ENCODE measurements at places on chromosomes 1 and 21.

DNA sequence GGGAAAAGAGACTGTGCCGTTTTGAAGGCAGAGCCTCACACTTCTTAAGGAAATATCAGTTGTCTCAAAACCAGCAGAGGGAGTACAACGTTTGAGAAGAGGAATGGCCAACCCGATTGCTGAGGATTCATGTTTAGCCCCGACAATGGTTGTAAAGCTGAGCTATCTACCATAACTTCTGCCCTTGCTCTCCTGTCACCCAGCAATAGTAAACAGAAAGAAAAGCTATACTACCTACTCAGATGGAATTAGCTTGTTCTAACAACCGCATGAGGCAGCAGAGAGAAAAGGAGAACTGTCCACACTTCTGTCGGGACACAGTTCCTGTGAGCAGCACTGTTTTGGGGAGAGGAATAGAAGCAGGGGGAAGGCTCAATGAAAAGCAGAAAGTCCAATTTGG, 91.2 kb downstream of the SLC45A1 start:
- DNase-seq = peak; percentile 24

DNA sequence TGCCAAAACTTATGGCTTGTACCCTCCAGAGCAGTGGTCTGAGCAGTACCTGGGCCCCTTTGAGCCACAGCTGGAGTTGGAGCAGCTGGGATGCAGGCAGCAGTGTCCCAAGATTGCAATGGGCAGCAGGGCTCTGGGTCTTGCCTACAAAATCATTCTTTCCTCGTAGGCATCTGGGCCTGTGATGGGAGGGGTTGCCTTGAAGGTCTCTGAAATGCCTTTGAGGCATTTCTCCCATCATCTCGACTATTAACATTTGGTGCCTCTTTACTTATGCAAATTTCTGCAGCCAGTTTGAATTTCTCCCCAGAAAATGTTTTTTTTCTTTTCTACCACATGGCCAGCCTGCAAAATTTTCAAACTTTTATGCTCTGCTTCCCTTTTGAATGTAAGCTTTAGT, 31.0 kb upstream of the TSPAN2 start:
- DNase-seq = no peak

DNA sequence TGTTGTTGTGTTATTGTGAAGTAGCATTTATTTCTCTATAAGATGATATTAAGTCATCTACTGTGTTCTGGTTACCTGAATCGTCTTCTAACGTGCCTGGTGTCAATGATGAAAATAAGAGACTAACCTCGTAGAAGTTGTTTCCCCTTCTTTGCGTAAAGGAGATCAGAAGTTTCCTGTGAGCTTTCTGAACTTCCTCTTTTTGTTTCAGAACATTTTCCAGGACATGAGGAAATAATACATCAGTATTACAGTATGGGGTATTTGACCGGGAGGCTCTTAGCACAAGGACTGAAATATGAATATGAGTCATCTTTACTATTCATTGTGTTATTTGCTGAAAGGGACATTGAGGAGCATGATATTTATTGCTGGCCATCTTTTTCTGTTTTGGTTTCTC, 1.3 kb downstream of the ST6GALNAC3 start:
- no peak for DNase-seq

- DNase-seq = no peak
These were observed 401.3 kb downstream of the CAMTA1 start for GRCh38 chr1:7186382-7187111.

GRCh38 chr21:45248301-45248892, 39.3 kb downstream of the POFUT2 start:
- no peak for DNase-seq

DNA sequence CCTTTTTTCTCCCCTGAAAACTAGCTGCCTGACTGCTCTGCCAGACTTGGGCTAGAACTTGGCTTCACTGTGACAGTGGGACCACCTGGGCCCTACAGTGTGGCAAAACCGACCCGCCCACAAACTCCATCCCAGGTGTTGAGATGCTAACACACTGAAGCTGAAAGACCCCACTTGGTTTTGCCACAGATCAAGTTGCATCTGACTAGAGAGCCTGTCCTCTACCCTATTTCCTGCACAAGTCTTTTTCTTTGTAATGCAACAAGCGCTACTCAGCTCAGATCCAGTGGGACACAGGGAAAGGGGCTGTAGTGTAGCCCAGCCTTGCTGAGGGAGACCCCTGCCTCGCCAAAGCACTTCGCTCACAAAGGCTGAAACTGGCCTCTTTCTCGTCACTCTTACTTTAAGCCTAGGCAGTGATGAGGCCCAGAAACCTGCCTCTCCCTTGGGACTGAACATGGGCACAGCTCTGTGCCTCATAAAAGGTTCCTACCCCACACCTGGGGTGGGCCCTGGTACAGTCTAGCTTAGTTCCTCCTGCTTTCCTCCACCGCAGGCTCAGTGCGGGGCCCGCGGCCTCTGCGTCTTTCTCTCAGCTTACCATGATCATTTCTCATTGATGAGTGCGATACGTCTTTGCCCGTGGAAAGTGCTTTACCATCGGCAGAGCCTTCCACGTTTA, 9.7 kb downstream of the ALPL start:
- DNase-seq = no peak

- no peak for DNase-seq
These were observed 31.1 kb downstream of the EDARADD start for GRCh38 chr1:236425031-236425663.

- DNase-seq = no peak
These were observed 10.7 kb downstream of the ZFYVE9 start for GRCh38 chr1:52152572-52152971.

DNA sequence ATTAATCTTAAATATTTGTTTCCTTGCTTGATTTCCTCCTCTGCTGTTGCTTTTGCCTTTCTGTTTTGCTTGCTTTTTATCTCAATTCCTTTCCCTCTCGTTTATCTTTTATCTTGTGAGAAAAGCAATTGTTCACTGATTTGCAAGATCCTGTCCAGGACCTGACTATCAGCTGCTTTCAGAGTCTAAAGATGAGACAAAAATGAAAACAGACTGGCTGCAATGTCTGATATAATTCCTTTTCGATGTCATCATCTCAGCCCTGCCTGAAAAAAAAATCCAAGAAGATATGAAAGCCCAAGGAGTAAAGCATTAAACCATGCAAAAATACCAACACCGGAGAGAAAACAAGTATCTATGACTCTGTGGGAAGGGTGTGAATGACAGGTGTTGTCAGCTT, 225.5 kb downstream of the PATJ start:
- DNase-seq = no peak

- DNase-seq = no peak
These were observed 9.7 kb upstream of the CSRP1 start for GRCh38 chr1:201516511-201517127.

DNA sequence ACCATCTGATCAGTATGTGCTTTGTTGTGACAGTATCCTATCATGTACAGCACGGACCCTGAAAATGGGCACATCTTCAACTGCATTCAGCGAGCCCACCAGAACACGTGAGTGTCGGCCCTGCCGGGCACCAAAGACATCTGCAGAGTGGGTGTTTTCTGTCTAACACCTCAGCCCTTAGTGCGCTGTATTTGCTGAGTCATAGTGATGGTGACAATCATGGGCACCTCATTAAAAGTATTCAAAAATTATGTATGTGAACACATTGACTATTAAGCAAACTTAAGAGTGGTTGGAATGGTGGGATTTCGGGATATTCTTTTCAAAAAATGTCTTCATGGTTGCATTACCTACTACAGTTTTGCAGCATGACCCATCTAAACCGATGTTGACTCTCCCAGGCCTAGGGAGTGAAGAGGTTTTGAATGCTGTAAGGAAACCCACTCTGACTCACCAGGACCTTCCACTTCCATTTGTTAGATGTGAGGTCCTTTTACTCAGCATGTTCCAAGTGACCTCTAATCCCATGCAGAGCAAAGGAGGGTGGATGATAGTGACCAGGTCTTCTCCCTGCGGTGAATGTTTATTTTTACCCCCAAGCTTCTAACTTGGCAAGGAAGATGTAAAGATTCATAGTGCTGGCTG, 20.1 kb downstream of the MGST3 start:
- DNase-seq = no peak

- no peak for DNase-seq
These were observed 9.6 kb upstream of the GPR37L1 start for GRCh38 chr1:202112859-202113689.

GRCh38 chr1:243428084-243428483, 172.2 kb downstream of the SDCCAG8 start:
- no peak for DNase-seq

DNA sequence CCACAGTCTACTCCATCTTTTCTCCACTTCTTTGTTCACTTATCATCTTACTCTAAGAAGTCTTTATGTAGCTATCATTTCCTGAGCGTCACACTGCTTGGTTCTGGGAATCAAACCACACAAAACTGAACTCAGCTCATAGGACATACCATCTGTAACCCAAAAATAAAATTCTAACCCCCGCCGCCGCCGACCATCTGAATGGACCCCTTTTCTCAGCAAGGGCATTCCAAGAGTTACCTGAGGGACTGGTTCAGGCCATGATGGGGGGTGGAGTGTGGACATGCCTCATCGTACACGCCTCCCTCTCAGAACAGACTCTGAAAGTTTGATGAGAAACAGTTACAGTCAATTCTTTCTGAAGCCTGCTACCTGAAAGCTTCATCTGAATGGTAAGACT, 12.6 kb upstream of the CHI3L2 start:
- DNase-seq = no peak

GRCh38 chr1:3674100-3675094, 22.1 kb downstream of the TP73 start:
- no peak for DNase-seq

GRCh38 chr1:221478050-221478949, 263.6 kb downstream of the DUSP10 start:
- peak; percentile 37 for DNase-seq

DNA sequence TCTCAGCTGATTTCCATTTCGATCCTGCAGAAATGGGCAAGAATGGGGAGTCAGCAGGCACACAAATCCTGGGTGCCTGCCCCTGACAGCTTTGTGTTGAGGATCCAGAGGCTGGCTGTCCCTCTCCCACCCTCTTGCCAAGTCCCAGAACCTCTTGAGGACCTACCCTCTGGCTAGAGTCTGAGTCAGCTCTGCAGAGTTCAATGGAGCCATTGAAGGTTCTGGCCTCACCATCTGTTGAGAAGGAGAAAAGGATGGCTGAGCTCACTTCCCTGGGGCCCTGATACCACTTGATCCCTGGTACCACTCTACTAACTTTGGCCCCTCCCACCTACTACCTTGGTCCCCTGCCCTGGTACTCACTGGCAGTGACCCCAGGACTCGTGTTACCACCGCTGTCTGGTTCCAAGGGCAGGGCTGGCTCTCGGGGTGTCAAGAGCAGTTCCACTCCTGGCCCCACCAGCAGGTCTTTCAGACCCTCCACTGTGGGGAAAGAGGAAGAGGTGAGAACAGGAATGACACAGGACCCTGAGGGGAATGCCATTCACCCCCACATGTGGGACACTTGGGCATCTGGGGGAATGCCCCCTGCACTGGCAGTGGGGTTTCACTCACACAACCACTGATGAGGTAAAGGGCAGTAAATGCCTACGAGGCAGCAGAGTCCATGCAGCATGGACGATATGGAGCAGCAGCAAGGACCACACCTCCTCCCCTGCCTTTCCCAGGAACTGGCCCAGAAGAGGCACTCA, 10.5 kb downstream of the RXFP4 start:
- no peak for DNase-seq

GRCh38 chr1:67682659-67683197, 2.3 kb upstream of the GADD45A start:
- DNase-seq = no peak

DNA sequence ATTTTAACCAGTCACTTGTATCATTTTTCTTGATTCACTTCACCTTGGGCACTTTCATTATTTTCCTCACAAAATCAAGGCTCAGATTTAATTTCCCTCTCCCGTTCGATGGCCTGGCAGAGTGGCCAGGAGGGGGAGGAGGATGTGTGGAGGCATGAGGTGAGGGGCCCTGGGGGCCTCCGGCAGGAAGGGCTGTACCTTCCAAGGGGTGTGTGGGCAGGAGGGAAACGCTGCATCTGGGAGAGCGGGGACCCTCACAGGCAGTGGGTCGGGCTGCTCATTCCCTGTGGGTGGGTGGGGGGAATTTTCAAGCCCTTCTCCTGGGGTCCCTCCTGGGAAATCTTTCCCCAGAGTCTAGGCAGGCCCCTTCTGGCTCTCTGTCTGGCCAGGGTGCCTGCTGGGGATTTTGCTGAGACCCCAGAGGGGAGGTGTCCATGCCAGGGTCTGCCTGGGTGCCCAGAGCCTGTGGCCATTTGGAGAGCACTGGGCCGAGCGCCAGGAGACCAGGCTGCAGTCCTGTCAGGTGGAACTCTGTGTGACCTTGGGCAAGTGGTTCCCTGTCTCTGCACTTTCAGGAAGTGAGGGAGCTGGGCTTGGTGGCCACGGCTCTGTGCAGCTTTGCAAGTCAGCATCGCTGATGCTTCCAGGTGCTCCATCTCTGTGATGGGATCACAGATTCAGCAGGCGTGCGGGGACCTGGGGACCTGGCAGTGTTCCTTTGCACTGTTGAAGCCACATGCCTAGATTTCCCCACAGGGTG, 81.9 kb upstream of the C1orf174 start:
- no peak for DNase-seq

- DNase-seq = no peak
These were observed 123.8 kb downstream of the PRDM16 start for GRCh38 chr1:3192825-3193224.

DNA sequence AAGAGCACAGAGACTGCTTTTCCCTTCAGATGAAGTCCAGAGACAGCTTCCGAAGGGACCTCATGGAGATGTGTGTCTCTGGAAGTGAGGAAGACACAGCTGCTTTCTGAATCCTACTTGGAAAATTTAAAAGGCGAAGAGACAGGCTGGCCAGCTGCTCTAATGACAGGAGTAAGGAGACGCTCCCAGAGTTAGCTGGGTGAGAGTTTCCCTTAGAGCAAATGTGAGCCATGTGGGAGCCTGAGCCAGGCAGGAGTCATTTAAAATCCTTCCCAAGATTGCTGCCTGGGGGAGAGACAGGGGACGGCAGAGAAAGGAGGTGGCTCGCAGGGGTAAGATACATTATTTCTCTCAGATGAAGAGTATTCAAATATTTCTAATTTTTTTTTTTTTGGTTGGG, 53.1 kb downstream of the ZNF326 start:
- no peak for DNase-seq

DNA sequence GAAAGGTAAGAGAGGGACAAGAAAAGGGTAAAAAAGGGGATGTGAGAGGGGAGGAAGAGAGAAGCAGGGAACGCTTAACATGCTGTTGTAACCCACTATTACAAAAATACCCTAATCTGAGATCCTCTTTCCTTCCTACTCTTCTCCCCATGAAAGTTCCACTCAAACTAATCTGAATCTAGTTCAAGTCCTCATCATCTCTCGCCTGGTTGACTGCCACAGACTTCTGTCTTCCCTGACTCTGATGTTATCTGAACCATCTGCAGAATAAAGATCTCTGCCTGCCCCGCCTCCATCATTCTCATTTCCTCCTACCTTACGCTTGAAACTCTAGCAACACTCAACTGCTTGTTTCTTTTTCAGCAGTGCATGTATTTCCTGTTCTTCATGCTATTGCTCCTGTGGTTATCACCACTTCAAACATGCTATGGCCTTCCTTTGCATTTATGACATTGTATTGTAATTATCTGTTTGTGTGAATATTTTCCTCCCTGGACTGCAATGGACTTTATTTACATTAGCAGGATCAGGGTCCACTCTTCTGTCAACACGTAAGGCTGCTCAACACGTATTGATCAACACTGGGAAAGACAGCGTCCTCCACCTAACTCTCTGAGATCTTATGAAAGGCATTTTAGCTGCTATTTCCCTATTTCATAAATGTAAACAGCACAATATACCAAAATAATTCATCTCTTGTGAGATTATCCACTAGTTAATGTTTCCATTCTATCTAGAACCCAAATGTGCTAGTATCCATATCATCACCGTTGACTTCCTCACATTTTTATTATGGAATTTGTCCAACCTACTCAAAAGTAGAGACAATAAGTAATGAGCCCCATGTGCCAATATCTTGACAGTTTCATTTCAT, 215.5 kb upstream of the USP25 start:
- no peak for DNase-seq

All from substantia nigra (tissue), 51 donors.